ENCODE measurements at places on chromosomes 3 and 15. TPM values are rescaled to one million over a fixed set of nuclear protein-coding genes. Genes with fewer than 3 reads are reported as not detected.

The MYO1E gene
- total RNA-seq = 131 TPM

The ADCY5 gene
- total RNA-seq = not detected

GRCh38 chr3:171458071-171458863, 1.9 kb downstream of the TNIK start:
- peak; percentile 65 for DNase-seq

DNA sequence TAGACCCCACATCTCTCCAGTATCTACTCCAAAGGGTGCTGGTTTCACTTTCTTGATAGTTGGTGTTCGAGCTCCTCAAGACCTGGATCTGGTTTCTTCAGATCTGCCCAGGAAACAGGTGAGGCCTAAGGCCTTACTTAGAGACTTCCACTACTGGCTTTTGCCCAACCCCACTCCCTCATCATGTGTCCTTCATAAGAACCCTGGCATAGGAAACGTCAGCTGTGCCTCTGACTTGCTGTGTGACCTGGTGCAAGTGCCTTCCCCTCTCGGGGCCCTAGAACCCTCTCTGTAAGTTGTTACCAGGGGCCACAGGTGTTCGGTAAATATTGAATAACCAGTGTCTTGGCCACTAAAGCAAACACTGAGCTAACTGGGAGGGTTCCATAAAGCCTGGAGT, 3.9 kb downstream of the OXTR start:
- DNase-seq = no peak

DNA sequence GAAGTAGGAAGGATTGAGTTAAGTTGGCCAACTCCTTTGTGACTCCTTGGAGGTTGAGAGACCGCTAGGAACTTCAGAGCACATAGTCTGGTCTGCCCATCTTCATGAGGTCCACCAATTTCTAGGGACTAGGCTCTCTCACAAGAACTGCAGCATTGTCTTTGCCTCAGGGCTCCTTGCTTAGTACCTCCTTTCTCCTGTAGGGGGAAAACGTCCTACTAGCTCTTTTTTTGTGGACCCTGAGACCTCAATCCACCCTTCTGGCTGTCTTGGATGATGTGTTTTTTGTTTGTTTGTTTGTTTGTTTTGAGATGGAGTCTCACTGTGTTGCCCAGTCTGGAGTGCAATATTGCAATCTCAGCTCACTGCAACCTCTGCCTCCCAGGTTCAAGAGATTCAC, 21.6 kb downstream of the REC114 start:
- no peak for DNase-seq
